ENCODE measurements at places on chromosomes 12 and 14.

DNA sequence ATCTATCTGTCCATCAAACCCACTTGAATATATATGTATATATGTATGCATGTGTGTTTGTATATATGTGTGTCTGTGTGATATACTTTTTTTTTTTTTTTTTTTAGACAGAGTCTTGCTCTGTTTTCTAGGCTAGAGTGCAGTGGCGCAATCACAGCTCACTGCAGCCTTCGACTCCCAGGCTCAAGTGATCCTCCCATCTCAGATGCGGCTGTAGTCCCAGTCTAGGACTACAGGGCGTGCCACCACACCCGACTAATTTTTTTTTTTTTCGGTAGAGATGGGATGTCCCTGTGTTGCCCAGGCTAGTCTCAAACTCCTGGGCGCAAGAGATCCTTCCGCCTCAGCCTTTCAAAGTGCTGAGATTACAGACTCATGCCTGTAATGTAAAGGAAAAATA lies 13.0 kb upstream of the APOBEC1 start:
- DNase-seq = no peak

GRCh38 chr12:14275111-14275510 lies 90.4 kb upstream of the ATF7IP start:
- DNase-seq = no peak

DNA sequence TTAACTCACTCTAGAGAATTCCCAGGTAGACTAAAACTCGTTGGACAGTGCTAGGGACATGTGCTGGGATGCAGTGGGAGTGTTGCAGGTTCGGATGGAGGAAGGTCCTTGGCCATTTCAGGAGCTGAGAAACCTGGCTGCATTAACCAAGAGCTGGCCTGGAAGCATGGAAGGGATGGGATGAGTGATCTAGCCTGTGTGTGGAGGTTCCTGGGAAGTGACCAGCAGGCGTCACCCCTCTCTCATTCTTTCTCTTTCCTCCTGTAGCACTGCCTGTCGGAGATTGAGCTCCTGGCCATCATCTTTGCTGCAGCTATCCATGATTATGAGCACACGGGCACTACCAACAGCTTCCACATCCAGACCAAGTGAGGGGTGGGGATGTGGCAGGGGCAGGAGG lies 15.6 kb downstream of the PPP1R1A start:
- DNase-seq = no peak

- no peak for DNase-seq
Measured at GRCh38 chr12:50086148-50086547, 1.0 kb downstream of the SMARCD1 start.

GRCh38 chr12:34203866-34204620 lies 181.7 kb downstream of the ALG10 start:
- no peak for DNase-seq

- DNase-seq = peak; percentile 70
Measured at GRCh38 chr14:89973234-89973823, 17.6 kb downstream of the TDP1 start.

DNA sequence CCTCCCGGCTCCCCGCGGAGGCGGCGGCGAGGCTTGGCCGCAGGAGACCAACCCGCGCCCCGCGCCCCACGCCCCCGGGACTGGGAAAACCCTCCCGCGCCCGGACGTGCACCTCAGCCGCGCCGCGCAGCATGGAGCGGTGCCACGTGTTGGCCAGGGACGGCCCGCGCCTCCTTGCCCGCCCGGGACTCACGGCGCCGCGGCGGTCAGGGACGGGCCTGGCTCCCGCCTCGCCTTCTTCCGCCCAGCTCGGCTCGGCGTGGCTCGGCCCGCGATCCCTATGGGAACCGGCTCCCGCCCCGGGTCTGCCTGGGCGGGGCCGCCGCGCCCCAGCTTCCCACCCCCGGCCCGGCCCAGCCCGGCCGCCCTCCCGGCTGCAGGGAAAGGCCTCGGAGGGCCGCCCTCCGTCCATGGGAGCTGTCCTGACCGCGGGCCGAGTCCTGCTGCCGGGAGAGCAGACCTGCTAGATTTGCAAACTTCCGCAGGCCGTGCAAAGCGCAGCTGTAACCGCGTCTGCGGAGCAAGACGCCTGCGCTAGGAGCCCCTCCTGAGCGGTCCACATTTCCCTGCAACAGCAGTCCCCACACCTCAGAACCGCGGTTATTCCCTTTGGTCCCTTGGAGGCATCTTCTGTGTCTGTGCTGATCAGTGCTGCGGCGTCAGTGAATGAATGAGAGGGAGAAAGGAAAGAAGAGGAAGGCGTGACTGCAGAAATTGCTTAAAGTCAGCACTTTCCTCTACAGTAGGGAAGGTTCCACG lies at the start of gene CDKL1:
CDKL1 (minus strand) TSS at position 251 of the 759 bp plus-strand sequence. CDS start 1,013 bp downstream, outside the sequence.
- DNase-seq = peak; percentile 53

DNA sequence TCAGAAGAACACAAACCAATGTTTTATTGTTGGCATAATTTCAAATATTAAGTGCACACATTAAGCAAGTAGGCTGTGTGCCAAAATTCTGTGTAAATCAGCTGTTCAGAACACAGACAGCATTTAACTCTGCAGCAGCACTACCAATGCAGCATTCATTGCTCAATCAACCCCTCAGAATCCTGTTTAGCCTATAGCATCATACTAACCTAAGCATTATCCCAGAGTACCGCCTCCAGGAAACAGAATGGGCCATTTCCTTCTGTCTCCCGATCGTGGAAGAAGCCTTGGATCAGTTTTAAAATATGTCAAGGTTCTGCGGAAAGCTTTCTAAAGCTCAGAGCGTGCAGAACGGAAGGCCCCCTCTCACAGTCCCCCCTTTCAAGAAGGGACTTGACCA lies 3.3 kb downstream of the IL26 start:
- DNase-seq = no peak

DNA sequence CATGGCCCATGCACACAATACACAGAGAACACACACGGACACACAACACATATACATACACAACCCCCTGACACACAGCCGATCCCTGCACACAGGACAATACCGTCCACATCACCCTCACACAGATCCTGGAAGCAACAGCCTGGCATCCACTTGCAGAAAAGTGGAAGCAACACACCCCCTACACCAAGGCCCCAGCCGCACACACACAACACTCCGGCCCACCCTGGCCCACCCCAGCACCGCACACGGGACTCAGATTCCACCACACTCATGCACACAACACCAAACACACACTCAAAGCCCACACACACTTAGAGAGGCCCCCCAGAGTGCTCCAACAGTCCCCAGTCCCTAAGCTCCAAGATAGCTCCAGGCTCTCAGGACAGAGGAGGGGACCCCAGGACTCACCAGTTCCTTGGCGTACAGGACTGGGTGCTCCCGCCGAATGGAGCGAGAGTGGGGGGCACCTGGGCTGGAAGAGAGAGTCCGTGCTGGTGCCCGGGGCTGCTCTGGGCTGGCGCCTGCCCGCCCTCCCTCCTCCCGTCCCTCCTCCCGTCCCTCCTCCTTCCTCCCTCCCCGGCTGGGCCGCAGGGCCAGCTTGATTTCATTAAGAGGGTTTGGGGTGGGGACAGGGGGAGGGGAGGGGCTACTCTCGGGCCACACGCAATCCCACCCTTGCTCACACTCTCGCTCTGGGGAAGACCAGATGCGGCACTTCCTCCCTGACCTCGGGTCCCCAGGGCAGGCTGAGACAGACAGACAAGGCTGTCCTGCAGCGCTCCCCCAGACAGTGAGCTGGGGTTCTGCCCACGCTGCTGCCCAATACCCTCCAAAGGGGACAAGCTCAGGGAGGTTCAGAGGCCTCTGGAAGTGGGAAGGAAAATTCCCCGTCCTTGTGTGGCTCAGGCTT lies at the start of gene TMEM119:
TMEM119 (minus strand) TSS at position 526 of the 913 bp plus-strand sequence. CDS start 5,701 bp downstream, outside the sequence.
- DNase-seq = no peak

DNA sequence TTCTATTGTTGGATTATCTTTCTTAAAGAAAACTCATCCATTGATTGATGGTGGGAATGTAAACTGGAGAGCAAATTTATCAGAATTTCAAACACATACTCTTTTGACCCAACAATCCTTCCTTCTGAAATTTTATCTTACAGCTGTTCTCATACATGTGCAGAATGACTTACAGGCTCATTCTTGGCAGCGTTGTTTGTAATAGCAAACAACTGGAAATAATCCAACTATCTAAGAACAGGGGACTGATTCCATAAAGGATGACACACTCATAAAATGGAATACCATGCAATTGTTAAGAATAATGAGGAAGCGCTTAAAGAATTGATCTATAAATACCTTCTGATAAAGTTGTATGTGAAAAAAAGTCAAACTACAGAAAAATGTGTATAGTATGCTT lies 24.0 kb downstream of the RHOJ start:
- DNase-seq = no peak

- peak; percentile 59 for DNase-seq
Measured at GRCh38 chr12:14167005-14167628, 185.7 kb upstream of the GRIN2B start.

GRCh38 chr12:88329833-88330232 lies 187.7 kb downstream of the TMTC3 start:
- no peak for DNase-seq

DNA sequence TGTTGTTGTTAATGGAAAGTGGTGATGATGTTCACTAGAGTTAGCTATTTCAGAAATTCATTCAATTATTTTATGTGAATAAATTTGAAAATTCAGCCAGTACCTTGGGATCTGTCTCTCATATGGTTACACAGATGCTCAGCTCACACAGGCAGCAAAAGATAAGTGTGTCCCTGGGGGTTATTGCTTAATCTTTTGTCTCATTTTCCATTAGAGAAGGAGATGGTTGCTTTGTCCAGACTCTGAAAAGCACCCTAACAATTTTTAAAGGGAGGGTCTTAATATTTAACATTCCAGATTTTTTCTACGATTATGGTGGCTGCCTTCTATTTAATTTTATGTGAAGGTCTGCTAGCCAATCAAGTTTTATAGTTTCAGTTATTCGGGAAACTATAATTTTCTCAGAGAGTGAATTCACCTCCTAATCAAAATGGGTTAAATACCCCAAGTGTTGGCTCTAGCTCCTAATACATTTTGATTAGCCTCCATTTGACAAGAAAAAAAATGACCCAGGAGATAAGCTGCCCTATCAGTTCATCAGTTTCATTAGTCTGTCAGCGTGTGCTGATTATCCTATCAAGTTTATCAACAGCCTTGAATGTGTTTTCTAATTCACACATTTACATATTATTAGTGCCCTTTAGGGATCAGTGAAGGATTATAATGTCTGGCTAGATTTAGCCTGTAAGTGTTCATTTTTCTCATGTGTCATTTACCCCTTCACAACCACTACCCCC lies 282.1 kb downstream of the TMTC2 start:
- DNase-seq = no peak

- no peak for DNase-seq
Measured at GRCh38 chr14:34199585-34199984, 248.7 kb upstream of the EGLN3 start.

GRCh38 chr14:93153121-93153520 lies 31.6 kb downstream of the MOAP1 start:
- no peak for DNase-seq

GRCh38 chr14:93234798-93235197 lies 27.7 kb downstream of the UBR7 start:
- no peak for DNase-seq

GRCh38 chr12:49227713-49228112 lies 37.2 kb upstream of the TUBA1C start:
- no peak for DNase-seq

DNA sequence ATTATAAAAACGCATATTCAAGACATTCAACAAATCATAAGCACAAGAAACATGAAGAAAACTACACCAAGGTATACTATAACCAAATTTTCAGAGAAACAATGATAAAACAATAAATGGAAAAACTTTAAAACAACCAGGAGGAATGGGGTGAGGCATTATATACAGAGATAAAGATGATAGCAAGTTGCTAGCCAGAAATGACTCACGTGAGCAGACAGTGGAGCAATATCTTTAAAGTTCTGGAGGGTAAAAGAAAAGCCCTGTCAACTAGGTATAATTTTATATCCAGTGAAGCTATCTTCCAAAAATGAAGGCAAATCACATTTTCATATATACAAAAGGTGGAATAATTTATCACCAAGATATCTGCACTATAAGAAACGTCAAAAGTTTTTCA lies 97.8 kb upstream of the PCED1B start:
- no peak for DNase-seq

DNA sequence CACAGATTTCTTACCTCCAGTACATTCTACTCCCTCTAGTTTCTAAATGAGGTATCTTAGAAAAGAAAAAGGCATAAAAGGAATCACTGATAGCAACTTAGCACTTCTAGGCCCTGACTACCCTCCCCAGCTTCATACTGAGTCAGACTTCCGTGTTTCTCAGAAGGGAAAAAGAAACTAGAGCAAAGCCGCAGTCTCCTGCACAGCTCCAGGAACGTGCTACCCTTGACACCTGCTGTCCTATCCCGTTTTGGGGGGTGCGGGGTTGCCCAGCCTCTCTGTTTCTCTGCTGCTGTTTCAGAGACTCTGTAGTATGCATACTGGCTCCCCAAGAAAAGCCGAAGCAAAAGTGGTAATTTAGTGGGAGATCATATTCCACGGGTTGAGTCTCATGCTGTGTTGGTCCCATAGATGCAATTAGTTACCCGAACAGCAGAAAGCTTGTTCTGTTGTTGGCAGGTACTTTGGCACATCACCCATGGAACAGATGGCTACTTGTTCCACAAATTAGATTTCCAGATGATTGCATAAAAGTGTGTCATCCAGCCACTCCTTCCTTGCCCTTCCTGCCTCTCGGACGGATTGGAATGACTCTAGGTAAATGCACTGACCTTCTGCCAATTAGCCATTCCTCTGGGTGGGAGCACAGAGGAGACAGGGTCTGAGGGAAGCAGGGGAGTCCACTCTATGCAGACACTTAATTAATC lies 438.1 kb downstream of the FUT8 start:
- DNase-seq = peak; percentile 80

DNA sequence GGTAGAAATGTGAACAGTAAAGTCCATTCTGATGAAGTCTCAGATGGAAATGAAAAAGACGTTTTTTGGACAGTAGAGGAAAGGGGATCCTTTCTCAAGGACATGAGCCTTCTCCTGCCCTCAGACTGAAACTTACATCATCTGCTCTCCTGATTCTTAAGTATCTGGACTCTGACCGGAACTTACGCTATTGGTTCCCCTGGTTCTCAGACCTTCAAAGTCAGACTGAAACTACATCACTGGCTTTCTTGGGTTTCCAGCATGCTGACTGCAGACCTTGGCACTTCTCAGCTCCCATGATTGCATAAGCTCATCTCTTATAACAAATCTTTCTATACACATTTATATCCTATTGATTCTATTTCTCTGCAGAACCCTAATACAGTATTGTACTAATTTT lies 291.0 kb downstream of the SNAPC1 start:
- DNase-seq = no peak

- DNase-seq = no peak
Measured at GRCh38 chr14:73170686-73171085, 34.4 kb downstream of the PSEN1 start.

- DNase-seq = no peak
Measured at GRCh38 chr14:30115756-30116155, 188.1 kb upstream of the PRKD1 start.

- DNase-seq = no peak
Measured at GRCh38 chr12:54641089-54641488, 6.4 kb upstream of the LACRT start.

- no peak for DNase-seq
Measured at GRCh38 chr12:109124878-109125648, 8.7 kb downstream of the ACACB start.

- no peak for DNase-seq
Measured at GRCh38 chr14:74525361-74525851, 31.8 kb downstream of the ISCA2 start.
